ENCODE measurements at places on chromosomes 12 and 14. TPM values are rescaled to one million over a fixed set of nuclear protein-coding genes. Genes with fewer than 3 reads are reported as not detected.

Gene FAM181A
- not detected for total RNA-seq

Gene EGLN3
- 6.4 TPM for total RNA-seq

Gene KLHL33
- total RNA-seq: 0.27 TPM

Gene ALX1
- total RNA-seq: not detected

Gene ANKS1B
- not detected for total RNA-seq

Gene EML1
- total RNA-seq: not detected

GRCh38 chr14:104076743-104077142, 8.8 kb upstream of the ASPG start:
- no peak for DNase-seq

DNA sequence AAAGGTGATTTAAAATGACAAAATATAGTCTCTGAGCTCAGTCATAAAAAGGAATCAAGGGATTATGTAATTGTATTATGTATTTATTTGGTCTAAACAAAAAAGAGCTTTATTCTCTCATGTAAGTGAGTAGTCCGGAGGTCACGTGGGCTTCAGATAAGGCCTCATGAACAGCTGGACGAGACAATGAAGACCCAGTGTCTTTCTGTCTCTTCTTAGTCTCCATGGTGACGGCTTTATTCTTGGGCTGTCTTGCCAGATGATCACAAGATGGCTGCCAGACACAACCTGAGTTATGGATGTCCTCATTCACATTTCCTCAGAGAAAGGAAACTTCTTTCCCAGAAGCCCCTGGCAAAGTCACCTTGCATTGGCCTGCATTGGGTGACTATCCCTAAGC, 98.6 kb downstream of the ARF6 start:
- no peak for DNase-seq

DNA sequence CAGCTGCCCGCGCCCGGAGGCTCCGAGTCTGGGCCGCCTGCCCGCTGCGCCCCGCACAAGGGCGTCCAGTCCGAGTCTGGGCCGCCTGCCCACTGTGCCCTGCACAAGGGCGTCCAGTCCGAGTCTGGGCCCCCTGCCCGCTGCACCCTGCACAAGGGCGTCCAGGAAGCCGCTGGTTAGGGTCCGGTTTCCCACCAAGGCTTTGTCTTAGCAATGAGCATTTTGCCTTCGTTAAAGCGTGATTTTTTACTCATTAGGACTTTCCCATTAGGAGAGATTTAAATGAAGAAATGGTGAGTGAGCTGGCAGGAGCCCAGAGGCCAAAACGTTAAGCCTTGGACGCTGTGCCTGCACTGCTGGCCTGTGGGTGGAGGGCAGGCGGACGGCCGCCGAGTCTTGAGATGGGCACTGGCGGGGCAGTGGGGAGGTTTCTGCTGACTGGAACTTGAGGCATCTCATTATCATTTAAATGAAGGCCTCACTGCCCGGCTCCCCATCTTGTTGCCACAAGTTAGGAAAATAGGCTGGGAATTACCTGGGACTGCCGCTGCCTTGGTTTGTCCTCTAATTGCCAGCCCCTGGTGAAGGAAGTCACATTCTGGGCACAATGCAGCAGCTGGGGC, 36.0 kb downstream of the FBRSL1 start:
- DNase-seq: no peak

GRCh38 chr12:111322336-111323250, 46.3 kb downstream of the PHETA1 start:
- no peak for DNase-seq

DNA sequence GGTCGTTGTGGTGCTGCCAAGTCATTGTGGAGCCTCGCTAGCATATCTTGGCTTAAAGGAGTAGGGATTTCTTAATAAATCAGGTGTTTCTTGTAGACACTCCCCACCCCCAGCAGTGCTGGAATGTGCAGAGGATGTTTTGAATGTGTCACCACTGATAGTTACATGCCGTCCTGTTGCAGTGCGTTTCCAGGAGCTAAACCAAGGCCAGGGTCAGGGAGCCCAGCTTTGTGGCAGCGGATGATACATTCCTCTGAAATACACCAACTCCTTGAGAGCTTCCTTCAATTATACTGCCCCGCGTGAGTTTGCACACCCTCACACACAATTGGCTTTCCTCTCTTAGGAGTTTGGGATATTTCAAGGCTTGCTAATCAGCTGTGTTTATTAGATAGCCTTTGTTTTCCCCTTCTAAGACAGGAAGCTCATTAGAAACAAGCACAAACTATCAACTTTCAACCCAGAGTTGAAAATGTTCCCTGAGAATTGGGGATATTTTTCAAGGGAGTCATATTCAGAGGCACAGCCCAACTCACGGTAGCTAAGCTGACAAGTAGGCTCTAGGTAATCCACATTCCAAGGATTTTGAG, 154.9 kb downstream of the C12orf75 start:
- no peak for DNase-seq

DNA sequence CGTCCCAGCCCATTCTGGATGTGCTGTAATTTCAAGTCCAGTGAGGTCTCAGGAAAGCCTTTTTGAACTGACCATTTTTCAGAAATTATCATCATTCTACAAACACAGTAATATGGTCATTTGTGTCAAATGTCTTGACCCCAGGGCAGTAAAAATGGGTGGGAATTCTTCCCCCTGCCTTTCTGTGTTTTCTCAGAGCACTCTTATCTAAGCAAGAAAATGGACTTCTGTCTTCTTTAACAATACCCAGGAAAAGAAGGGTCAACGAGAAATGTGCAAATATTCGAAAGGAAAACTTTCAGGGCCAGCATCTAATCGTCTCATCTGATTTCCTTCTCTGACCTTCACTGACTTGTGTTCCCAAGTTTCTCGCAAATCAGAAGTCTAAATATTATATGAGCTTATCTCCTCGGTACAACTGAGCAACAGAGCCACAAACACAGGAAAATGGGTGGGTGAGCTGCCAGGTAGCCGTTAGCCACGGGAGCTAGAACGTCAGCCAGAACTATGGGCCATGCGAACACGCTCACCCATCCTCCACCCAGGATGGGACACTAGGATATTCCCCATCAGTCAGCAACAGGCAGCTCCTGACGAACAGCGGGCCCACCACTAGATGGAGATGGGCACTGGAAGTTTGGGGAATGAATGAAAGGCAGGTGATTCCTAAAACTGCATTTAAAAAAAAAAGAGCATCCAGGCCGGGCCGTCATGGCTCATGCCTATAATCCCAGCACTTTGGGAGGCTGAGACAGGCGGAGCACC, 57.1 kb downstream of the VWF start:
- DNase-seq: no peak

GRCh38 chr12:88388566-88389540, 191.4 kb downstream of the KITLG start:
- DNase-seq: no peak

DNA sequence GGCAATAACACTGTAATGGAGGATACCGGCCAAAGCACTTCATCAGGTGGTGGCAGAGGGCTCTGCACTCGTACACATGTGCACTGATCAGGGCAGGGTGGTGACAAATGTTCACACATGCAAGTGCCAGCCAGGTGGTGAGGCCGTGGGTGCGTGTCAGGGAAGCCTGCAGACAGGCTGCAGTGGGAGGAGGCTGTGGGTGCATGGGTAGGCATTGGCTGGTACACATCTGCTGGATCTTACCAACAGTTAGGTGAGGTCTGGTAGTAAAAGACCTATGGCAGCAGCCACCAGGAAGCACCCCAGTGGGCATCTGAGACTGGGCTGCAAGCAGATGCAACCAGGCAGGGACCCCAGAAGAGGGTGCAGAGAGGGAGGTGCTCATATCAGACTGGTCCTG, 65.3 kb downstream of the PDE6H start:
- DNase-seq: no peak

- DNase-seq: no peak
These were observed 150.4 kb upstream of the MAX start for GRCh38 chr14:65252482-65253255.

DNA sequence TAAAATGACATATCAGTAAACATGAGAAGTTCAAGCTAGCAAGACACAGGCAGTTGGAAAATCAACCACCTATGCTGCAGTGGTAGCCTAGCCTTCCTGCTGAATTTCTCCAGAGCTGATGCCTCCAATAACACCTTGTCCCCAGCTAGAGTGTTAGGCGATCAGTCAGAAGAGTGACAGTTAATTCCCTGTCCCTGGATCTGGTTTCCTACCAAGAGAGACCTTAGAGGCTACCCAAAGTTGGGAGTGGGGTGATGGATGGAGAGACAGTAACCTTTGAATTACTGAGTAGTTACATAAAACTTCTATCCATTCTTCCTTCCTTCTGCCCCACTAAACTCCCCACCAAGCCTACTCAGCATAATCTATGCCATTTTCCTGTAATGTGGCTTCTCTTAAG, 1.9 kb upstream of the ANO2 start:
- no peak for DNase-seq

DNA sequence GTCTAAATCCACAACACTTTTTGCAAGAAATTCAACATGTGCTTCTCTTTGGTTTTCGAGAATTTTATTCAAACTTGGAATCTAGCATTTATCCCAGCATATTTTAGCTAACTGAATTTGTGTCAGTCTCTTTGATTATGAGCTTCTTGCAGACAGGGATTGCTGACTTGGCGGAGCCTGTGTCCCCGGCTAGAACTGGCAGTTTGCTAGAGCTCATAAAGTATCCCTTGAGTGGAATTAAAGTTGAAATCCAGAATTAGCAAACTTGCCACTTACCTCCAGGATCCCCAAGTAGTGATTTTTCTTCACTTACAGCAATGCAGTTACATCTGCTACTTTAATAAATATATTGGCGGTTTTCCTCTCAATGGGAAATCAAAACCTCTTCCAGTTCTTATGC, 306.9 kb downstream of the AACS start:
- DNase-seq: no peak

DNA sequence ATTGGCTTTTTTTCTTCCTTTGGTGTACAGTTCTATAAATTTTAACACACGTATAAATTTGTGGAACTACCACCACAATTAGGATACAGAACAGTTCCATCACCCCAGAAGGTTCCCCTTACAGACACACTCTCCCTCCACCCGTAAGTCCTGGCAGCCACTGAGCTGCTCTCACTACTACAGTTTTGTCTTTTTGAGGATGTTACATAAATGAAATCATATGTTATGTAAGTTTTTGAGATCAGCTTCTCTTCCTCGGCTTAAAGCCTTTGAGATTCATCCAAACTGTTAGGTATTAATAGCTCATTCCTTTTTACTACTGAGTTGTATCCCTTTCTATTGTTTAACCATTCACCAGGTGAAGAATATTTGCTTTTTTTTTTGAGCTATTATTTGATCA, 74.3 kb upstream of the SLC24A4 start:
- DNase-seq: no peak

DNA sequence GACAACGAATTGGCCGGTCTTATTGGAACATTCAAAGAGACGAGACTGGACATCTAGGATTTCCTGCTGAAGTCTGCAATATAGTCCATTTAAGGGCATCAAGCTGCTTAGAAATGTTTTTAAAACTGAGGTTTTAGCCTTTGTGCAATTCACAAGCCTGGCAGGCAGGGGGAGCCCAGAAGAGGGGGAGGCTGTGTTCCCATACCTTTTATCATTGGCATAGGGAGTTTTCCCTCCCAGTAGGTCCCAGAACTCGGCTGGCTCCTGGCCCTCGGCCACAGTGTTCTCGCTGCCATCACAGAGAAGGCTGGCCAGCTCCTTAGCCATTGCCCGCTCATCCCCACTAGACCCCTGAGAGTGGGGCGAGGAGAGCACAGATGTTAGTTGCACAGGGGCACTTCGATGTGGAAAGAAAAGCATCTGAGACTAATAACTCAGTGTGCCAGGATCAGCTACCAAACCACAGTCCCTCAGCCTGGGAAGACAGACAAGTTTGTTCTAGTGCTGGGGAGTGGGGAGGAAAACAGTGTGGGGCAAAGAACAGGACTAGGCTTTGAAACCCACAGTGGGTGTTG, 15.1 kb downstream of the AVIL start:
- peak; percentile 25 for DNase-seq

DNA sequence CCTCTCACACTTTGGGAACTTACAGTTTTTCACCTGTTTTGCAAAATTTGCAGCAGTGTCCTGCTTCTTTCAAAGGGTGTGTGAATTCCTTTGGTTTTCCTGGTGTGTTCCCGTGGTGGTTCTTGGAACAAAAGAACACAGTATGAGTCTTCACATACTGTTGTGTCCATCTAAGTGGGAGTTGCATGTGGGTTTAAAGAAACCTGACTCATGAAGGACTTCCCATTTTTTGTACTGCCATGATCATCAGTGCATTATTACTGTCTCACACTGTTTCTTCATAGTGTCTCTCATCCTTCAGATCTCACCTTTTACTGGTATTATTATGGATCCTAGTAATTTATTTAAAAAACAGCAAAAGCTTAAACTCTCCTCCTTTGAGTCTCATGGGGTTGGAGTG, 3.8 kb upstream of the GZMH start:
- no peak for DNase-seq

DNA sequence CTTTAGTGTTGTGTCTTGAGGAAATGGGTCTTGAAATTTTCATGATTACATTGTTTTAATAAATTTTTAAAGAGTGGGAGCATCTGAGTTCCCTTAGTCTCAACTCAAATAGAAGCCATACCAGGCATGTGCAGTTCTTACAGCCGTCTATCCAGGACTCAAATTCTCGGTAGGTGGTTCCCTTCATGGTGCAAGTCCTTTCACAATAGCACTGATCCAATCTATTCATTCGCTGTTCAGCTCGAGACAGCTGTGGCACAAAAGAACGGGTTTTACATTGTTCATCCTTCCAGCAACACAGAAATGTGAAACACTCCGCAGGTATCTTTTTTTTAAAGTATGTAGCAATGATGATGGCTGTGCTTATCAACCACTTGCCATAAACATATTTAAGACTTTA, 100.2 kb downstream of the NELL2 start:
- no peak for DNase-seq

GRCh38 chr14:75310295-75311111, 31.9 kb downstream of the FOS start:
- no peak for DNase-seq

DNA sequence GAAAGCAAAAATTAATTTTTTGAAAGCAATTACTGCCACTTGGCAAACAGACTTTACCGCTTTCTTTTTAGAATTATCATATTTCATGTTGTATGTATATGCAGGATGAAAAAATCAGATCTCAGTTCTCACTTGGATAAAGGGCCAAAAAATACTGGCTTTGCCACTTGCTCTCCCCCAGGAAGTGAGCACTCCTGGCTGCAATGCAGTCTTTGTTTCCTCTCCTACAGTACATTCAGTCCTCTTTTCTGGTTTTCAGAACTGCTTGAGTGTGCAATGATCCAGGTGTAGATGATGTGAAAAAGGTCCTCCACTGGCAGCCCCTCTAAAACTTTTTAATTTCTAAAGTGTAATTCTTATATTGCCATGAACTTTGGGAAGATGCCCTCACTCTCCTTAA, 183.4 kb downstream of the SLC25A21 start:
- DNase-seq: no peak

- no peak for DNase-seq
These were observed 19.2 kb downstream of the NR2C1 start for GRCh38 chr12:95054206-95054605.

DNA sequence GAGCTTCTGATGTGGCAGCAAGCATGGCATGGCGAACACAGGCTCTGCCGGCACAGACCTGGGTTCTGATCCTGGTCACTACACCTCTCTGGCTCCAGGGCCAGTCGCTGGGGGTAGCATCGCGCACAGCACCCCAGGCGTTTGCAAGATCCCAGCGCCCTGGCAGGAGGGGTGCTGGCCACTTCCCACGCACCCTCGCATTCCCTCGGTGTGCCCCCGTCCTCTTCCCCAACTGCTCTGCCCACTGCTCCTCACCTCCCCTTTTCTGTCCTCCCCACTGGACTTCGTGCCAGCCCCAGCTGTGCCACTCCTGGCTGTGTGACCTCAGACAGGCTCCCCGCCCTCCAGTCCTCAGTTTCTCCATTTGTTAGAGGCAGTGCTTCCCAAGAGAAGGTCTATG, 2.8 kb downstream of the CDK2AP1 start:
- DNase-seq: no peak
